ENCODE measurements at places on chromosomes 12 and 14.

DNA sequence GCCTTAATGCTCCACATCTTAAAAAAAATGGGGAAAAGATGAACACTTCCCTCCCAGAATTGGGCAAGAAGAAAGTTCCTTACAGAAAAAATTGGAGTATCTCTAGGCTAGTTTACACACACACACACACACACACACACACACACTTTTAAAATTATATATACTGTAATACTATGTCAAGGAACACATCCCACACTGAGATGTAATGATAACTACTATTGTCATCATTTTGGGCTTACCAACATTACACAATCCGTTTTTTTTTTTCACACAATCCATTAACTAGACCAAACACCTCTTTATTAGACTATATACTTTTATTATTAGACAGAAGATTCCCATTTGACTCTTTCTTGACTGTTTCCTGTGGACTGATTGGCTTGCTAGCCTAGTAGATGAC is 2.5 kb downstream of the LTBR start:
- no peak for DNase-seq

DNA sequence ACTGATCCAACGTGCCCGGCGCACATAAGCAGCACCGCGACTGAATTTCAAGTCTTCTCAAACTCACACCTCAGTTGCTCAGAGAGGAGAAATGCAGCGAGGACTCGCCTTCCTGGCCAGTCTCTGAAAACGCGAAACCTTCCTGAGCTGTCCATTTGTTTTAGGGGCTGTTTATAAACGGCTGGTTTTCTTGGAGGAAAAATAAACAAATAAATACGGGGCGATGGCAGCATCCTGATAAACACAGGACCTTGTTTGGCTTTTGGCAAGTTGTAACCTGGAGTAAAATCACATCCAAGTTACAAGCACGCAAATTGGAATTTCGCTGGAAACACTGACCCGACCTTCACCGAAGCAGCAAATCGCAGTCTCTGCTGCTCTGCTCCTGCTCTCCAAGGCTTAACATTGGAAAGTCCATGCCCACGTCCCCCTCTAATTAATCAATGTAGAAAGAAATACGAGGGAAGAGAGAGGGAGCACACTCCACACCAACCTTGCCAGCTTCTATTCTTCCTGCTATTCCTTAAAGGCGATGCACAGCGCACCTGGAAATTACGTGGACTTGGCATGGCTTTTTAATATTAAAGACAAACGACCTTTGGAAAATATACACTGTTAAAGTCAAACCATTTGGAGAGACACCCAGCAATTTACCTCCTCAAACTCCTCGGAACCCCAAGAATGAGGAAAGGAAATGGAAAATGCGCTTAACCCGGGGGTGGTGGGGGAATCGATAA is 248.8 kb downstream of the APAF1 start:
- DNase-seq = no peak

DNA sequence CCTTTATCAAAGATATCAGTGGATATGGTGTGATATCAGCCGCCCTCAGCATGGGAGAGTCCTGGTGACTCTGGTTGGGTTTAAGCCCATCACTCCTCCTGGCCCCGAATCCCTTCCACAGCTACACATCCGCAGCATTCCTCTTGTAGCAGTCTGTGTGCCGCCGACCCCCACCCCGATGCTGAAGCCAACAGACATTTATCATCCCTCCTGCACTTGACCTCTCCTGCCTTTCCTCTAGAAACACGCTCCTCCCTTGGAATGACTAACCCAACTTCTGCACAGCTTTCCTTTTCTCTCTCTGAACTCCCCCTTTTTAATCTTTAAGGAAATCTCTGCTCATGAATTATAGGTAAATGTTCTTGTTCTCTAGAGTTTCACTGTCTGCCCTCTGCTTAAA is 250.9 kb upstream of the FOXN3 start:
- no peak for DNase-seq

DNA sequence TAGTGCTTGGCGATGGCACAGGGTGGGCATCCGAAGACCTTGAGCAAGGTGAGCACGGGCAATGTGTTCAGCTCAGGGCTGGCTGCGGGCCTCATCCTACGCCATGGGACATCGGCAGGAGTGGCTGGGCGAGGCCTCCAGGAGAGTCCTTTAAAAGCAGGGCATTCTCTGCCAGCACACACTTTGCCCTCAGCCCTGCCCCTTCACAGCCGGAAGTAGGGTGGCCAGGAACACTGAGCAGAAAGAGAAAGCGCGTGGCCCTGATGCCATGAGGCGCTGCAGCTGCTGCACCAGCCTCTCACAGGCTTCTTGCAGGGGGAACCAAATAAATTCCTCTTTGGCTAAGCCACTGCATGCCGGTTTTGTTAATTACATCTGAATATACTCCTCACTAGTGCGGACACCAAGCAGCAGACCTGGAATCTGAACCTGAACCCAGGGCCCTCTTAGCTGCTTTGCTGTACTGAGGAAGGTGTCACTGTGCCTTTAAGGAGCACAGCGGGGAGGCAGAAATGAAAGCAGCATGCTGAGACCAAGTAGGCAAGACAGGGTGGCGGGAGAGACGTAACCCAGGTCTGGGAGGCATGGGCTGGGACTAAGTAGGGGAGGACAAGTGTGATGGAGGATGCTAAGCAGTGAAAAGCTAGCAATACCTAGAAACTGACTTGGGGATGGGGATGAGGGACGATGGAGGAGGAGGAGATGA is 155.2 kb downstream of the TTC7B start:
- no peak for DNase-seq

DNA sequence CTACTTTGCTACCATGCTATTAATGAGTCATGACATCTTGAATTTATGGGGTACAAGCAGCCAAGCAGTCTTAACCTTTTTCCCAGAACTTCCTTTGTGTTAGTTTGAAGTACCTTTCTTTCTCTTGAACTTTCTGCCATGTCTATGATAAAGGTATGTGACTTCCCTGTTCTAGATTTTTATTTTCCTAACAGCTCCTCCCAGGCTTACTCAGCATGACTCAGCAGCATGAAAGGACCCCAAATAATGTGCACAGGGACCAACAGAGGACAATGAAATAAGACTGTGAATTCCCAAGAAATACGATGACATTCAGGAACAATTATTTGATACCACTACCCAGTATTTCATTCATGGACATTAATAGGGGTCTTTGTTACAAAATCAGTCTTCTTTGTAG is 60.0 kb downstream of the TTC6 start:
- DNase-seq = no peak

DNA sequence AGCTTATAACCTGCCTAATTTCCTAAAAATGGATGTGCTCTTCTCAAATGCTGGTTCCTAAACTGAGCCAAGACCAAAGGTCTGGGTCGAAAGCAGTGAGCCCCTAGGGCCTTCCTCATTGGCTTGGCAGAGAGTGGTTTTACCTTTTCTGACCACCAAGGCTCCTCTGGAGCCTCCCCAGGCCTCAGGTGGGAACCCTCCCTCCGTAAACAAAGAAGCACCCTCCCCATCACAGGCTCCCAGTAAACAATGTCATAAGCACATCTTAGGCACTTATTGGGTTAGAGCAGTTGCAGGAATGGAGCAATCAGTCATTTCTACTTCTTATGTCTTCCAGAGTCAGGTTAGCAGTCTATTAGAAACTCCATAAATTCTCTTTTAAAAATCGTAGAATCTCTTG is 6.0 kb downstream of the CHPT1 start:
- DNase-seq = no peak

Data from AG10803 (cell line).